ENCODE measurements at places on chromosomes 1 and 21.

- no peak for DNase-seq
These were observed 239.5 kb downstream of the HMCN1 start for GRCh38 chr1:185973645-185974044.

DNA sequence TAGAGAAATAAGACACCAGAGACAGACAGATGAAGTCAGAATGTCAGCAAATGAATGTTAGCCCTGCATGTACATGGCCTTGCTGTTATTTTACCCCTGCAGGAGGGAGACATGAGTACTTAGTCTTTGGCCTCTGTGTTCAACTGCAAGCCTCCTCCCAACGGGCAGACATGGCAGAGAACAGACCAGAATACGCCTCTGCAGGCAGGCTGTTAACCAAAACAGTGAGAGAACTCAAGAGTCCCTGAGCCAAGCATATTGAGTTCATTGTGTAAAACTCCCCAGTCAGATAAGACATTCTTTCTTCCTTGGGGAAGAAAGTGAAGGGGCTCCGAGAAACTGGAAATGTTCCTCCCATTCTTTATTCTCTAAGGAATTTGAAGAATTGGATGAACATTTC lies 150.9 kb downstream of the PHTF1 start:
- DNase-seq: no peak

GRCh38 chr1:9910076-9910422 lies at the start of gene CTNNBIP1:
CTNNBIP1 (minus strand) TSS chr1:9910269; CDS start chr1:9872064, 38,205 bp downstream.
- no peak for DNase-seq

GRCh38 chr21:15004721-15005370 lies 60.0 kb downstream of the NRIP1 start:
- no peak for DNase-seq

DNA sequence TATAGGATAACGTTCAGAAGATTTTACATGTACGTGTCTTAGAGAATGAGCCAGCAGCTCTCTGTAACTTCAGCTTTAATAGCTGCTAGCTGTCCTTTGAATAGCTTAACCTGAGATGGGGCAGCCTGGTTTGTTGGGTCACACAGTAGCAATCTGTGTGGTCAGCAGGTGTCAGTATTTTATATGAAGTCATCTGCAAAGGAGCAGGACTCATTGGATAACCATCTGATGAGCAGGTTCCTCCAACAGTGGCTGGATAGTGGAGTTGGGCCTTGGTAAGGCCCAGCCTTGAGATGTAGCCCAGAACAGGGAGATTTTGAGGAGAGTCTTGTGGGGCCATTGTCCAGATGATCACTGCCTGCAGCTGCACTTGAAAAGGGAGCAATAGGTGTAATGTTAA lies 6.4 kb downstream of the GSTM5 start:
- DNase-seq: no peak

DNA sequence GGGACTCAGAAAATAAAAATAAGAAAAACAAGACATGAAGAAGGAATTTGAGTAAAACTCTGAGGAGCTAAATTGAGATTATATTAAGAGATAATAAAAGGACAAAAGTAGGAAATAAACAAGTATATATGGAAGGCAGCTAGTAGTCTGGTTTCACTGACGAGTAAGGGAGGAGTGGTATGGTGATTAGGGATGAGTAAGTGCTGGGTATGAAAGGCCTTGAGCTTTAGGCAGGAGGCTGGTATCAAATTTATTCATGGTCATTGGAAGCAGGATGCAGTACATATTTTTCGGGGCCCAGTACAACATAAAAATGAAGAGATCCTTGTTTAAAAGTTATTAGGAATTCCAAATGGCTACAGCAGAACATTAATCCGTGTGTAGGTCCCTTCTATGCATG lies 789.7 kb upstream of the PRMT6 start:
- no peak for DNase-seq

GRCh38 chr1:167648978-167649744 lies 19.1 kb downstream of the RCSD1 start:
- DNase-seq: no peak

DNA sequence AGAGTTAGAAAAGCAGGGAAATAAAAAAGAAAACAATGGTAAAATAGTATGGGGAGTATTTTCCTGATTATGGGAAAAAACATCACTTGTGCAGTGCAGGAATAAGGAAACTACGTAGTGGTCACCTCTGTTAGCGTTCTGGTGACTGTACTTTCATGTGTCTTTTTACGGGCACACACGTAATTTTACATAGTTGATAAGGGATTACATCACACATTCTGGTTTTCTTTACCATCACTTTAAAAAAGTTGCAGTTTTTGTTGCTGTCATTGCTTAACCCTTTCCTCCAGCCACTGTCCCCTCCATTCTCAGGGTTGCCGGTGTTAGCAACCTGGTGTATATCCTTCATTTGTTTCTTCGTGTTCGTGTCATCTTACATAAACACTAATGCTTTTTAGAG lies 35.1 kb downstream of the CNIH3 start:
- DNase-seq: no peak

DNA sequence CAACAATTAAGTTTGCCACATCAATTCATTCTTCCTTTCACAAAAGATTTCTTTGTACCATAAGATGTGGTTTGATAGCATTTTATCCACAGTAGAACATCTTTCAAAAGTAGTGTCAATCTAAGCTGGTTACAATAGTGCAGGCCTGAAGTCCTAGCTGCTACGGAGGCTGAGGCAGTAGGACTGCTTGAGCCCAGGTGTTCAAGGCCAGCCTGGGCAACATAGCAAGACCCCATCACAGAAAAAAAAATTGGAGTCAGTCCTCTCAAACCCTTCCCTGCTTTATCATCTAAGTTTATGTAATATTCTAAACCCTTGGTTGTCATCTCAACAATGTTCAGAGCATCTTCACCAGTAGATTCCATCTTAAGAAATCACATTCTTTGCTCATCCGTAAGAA lies 31.7 kb downstream of the DENND1B start:
- no peak for DNase-seq

DNA sequence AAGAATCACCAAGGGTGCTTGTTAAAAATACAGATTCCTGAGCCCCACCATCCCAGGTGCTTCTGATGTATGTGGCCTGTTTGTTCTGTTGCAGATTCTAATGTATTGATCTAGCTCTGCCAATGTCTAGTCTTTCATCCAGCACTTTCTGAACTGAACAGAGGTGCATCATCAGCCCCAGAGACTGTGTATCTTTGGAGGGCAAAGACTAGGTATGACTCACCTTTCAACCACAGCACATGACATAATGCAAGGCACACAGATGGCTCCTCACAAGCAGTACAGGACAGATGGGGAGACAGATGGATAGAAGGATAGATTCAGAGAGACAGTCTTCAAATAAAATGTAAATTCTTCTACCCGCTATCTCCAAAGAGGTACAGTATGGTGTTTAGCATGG lies 32.3 kb downstream of the CD58 start:
- no peak for DNase-seq

DNA sequence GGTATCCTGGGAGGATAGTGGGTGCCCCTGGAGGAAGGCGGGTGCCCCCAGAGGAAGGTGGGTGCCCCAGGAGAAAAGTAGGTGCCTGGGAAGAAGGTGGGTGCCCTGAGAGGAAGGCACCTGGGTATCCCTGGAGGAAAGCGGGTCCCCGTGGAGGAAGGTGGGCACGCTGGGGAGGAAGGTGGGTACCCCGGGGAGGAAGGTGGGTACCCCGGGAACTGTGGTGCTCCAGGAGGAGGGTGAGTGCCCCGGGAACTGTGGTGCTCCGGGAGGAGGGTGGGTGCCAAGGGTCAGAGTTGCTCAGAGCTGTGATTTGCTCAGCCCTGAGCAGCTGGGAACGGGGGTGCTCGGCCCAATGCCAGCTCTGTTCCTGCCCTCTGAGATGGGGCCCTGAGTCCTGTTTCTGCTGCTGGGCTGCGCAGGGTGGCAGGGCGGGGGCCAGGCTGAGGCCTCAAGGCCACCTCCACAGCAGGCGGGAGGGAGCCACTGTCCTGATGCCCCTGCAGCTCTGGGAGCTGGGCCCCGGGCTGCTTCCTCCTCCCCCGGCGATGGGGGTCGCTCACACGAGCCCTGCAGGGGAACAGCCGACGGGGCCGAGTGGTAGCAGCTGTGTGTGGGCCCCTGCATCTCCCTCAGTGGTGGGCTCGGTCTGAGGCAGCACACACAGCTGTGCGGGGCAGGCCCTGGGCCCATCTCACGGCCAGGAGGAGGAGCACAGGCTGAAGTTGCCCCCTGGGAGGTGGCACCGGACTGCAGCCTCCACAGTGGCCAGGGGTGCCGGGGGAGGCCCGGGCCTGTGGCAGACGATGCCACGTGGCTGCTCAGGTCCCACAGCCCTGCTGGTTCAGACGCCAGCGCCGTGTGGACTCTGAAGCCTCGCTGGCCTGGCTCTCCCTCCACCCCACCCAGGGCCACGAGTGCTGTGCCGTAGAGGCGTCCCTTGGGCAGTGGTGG lies 57.4 kb downstream of the SLX9 start:
- DNase-seq: no peak

- no peak for DNase-seq
These were observed 777.2 kb upstream of the ADAMTS5 start for GRCh38 chr21:27743971-27744564.

DNA sequence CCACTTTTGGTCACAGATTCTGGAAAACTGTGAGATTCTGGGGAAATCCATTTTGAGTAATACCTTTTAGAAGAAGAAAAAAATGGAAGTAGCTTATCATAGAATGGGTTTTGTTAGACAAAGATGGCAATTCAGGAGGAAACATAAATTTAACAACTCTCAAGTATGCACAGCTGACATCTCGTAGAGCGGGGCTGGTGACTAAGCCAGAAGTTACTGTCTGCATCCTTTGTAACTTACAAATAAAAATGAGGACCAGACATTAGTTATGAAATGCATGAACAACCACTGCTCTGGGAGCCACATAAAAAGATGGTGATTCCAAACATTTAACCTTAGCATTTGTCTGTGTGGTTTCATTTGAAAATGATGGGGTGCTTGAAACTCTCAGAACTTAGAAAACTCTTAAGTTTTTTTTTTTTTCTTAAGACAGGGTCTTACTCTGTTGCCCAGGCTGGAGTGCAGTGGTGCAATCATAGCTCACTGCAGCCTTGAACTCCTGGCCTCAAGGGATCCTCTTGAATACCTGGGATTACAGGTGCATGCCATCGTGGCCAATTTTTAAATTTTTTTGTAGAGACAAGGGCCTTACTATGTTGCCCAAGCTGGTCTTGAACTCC lies 49.2 kb upstream of the ATP5PO start:
- no peak for DNase-seq

- no peak for DNase-seq
These were observed 41.5 kb upstream of the SRSF10 start for GRCh38 chr1:24021403-24022266.

- DNase-seq: no peak
These were observed 134.8 kb downstream of the BACH1 start for GRCh38 chr21:29433366-29434059.

GRCh38 chr1:215146240-215146975 lies 63.9 kb downstream of the KCNK2 start:
- no peak for DNase-seq

GRCh38 chr1:215830226-215830810 lies 263.2 kb downstream of the KCTD3 start:
- no peak for DNase-seq

GRCh38 chr1:70057500-70057899 lies 147.9 kb downstream of the LRRC40 start:
- DNase-seq: no peak

DNA sequence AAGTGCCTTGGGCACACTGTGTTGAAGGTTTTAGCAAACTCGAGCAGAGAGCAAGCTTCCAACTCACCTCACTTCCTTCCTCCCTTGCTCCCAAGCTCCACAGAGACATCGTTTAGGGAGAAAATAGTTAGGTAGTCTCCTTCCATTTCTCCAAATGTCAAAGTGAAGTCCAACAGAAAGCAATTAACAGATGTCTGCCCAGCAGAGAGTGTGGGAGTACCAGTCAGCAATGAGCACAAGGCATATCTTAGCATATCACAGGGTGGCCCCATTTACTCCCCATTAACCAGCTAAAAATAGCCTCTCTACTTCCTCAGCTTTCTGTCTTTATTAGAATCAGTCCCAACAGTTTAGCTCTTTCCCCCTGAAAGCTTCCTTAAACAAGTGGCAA lies 334.2 kb upstream of the CAMK1G start:
- DNase-seq: no peak

DNA sequence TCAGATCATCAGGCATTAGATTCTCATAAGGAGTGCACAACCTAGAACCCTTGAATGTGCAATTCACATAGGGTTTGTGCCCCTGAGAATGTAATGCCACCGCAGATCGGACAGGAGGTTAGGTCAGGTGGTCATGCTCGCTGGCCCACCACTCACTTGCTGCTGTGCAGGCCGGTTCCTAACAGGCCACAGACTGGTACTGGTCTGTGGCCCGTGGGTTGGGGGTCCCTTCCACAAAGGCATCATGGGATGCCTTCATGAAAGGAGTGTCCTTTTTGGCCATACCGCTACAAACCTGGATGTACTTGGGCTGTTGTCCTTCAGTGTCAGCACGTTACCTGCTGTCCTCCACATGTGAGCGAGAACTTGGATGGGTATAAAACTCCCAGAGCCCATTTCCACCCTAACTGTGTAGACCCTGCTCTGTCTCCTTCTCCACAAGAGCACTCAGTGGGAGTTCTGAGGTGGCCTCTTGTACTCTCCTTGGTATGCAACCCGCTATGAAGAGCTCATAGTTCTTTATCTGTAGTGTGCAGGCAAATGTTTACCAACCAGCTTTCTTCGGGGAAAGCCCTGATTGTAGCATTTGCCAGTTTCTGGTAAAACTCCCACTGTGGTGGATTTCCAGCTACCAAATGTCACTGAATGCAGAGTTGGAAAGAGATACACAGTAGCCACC lies 41.7 kb upstream of the SLC19A1 start:
- DNase-seq: no peak

GRCh38 chr21:15408089-15408488 lies 321.7 kb upstream of the USP25 start:
- DNase-seq: no peak

- DNase-seq: no peak
These were observed 61.3 kb downstream of the ASB17 start for GRCh38 chr1:75870951-75871350.

DNA sequence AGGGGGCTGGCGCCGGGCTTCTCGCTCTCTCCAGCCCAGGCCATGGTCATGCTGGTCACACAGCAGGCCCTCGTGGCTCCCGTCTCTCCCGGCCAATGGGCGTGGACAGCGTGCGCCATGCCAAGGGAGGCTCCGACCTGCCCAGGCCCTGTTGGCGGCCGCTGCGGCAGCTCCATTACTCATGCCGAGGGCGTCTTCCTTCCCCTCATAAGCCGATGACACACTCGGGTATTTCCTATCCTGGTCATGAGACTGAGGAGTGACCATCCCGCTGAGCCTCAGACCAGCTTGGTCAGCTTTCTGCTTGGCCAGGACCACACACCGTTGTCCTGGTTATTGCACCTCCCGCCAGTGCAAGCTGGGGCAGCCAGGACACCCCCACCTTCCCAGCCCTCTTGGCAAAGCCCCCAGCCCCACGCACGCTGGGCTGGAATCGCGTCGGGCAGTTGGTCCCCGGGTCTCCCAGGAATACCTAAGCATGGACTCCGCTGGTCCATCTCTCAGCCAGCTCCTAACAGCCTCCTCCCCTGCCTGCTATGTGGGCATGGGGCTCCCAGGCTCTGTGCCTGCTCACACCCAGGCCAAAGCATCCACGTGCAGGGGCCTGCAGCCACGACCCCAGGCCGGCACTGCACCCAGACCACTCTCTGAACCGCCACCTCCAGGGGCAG lies 49.8 kb downstream of the ARHGEF16 start:
- DNase-seq: no peak

Data from activated naive CD4-positive, alpha-beta T cell (primary cell).